ENCODE measurements at places on chromosomes 11 and 22.

DNA sequence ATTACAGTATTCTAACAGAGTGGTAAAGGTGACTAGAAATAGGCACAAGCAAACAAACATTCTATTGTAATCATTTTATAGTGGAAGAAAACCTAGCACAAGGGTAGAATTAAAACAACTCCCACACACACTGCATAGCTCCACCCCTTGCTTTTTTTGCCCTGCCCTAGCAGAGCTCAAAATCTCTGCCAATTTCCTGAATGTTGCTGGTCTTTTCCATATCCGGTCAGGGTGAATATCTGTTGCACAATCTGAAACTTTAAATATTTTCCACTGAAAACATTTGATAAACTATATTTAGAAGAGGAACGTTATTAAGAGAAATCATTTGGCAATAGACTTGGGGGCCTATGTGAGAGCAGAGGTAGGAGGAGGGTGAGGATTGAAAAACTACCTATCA, 2.7 kb downstream of the SPA17 start:
- DNase-seq = no peak

- DNase-seq = no peak
Observed at GRCh38 chr11:57777969-57778317, 16.3 kb downstream of the CTNND1 start.

- DNase-seq = no peak
Observed at GRCh38 chr22:21682385-21683175, 16.8 kb downstream of the PPIL2 start.

- DNase-seq = no peak
Observed at GRCh38 chr11:102244681-102245409, 72.4 kb upstream of the BIRC3 start.

DNA sequence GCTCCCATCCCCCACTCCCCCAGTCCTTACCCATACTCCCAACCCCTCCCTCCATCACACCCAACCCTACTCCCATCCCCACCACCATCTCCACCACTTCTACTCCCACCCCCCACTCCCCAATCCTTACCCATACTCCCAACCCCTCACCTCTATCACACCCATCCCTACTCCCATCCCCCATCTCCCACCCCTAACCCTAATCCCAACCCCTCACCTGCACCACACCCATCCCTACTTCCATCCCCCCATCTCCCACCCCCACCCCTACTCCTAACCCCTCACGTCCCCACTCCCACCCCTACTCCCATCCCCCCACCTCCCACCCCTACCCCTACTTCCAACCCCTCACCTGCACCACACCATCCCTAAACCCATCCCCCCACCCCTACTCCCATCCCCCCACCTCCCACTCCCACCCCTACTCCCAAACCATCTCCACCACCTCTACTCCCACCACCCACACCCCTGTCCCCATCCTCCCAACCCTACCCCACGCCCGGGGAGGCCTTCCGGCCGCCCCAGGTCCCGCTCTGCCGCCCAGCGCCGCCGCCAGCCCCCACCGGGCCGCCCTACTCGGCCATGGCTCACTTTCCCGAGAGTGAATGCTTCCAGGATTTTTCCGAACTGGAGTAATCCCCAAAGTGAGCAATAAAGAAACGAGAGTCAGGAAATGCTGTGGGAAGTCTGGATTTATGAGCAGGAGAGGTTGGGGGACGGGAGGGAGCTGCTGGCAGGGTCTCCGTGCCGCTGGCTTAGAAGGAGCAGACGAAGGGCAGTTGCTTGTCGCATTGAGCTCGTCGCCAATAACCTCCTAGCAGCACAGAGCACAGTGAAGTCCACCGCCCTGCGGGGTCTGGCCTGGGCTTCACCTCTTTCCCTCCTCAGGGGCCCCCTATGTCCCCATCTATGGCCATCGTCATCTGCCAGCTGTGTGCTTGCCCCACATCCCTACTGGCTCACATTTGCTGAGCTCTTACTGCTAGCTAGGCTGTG, 4.6 kb downstream of the PRG3 start:
- no peak for DNase-seq

- DNase-seq = no peak
Observed at GRCh38 chr11:65712633-65713076, 603 bp downstream of the KAT5 start.

GRCh38 chr11:46594374-46594700, 514 bp upstream of the AMBRA1 start:
- DNase-seq = no peak

DNA sequence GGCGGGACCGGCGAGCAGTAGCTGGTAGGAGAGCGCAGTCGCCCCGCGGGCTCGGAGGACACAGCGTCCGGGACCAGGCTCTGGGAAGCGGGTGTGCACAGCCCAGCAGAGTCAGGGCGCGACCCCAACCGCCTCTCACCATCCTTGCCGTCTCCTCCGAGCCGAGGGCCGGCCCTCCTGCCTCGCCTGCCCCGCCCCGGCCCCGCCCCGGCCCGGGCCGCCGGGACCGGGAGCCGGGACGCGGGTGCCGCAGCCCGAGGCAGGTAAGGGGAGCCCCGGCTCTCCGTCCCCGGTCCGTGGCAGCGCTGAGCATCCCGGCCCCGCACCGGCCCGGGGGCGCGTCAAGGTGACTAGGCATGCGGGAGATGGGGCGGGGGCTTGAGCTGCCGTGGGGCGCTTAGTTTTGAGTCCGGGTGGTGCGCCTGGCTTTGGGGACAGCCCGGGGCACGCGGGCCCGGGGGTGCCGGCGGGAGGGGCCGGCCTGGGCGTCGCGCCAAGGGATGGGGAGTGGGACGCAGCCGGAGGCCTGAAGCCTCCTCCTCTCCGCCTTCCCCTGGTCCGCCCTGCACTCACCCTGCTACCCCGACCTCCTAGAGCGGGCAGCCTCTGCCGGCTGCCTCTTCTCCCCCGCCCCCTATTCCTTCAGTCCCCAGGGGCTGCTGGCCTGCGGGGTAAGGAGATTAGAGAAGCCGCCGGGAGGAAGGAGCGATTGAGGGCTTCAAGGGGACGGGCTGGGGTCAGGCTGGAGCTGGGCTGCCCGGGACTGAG, at the start of gene ABCG4:
Gene ABCG4 (plus strand): TSS at position 35 of the 768 bp plus-strand sequence. CDS start 914 bp downstream, outside the sequence.
- DNase-seq = no peak
